ENCODE measurements at places on chromosomes 7 and 10.

- DNase-seq = no peak
Observed at GRCh38 chr10:93378997-93379730, 103.0 kb downstream of the MYOF start.

GRCh38 chr10:101840102-101840684, 3.4 kb downstream of the KCNIP2 start:
- no peak for DNase-seq

DNA sequence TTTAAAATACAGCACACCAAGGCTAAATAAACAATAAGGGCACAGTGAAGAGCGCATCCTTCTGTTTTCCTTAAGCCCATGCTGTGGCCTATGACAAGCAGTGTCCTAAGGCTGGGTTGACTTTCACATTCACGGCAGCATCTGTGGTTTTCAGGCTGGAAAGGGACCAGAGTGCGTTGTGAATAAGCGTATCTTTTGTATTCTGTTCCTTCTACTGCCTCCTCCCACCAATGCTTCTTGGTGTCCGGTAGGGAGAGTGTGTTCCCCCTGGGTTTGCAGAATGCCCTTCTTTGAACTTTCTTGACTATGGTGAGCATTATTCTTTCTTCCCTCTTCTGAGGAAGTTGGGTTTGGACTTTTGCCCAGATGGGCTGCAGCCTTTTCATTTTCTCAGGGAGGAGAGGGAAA, 73.6 kb downstream of the ABCA13 start:
- DNase-seq = peak; percentile 9

- no peak for DNase-seq
Observed at GRCh38 chr7:75546237-75547015, 54.3 kb downstream of the SPDYE5 start.

DNA sequence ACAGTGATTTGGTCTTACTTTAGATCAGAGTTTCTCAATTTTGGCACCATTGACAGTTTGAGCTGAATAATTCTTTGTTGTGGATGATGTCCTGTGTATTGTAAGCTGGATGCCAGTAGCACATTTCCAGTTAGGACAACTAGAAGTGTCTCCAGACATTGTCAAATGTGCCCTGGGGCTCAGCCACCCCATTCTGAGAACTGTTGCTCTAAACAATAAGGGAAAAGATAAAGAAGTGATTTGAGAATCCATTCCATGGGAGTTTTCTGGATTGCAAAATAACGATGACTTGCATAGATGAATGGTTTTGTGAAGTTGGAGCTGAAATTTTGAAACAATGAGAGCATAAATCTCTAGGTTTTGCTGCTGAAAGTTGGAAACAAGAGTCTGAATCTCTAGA, 44.6 kb downstream of the NUP205 start:
- no peak for DNase-seq

GRCh38 chr7:84971360-84971759, 215.5 kb downstream of the SEMA3D start:
- no peak for DNase-seq

DNA sequence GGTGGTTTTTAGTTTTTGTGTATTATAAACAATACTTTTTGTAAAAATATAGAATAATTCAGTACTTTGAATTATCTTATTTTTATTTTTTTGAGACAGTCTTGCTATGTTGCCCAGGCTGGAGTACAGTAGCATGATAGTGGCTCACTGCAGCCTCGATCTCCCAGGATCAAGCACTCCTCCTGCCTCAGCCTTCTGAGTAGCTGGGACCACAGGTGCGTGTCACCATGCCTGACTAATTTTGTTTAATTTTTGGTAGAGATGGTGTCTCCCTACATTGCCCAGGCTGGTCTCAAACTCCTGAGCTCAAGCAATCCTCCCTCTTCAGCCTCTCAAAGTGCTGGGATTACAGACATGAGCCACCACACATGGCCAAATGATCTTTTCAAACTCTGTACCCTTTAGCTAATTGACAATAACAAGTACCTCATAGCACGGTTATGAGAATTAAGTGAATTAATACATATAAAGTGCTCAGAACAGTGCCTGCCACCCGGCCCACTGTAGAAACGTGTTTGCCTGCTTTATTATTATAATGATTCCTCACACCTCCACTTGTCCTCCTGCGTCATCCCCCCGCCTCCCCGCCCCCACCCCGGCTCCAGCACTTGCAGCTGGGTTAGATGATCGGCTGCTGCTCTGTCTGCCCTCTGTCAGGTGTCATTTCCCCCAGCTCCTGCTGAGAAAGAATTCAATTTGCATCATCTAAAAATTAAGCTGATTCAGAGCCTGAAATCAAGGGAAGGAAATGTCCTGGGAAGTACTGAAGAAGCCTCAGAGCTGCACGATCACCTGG, 53.6 kb upstream of the NRF1 start:
- DNase-seq = no peak

- no peak for DNase-seq
Observed at GRCh38 chr10:75029857-75030256, 81.6 kb upstream of the SAMD8 start.

Data from NB4 (cell line).